Stimulated activated CD8-positive, alpha-beta memory T cell treated with anti-CD3 and anti-CD28 coated beads, Interleukin-15, amount 100 ng/mL, for 1 hour (primary cell): ENCODE measurements at places on chromosomes 12 and 14.
A peak's percentile ranks its signal among the peaks of the same experiment; 100 is the strongest.

GRCh38 chr14:102507081-102507856 lies 2.3 kb downstream of the ANKRD9 start:
- no peak for DNase-seq

- DNase-seq = no peak
These were observed 56.5 kb upstream of the HIF1A start for GRCh38 chr14:61638595-61639387.

- no peak for DNase-seq
These were observed 9.1 kb downstream of the NCOR2 start for GRCh38 chr12:124558313-124558712.

DNA sequence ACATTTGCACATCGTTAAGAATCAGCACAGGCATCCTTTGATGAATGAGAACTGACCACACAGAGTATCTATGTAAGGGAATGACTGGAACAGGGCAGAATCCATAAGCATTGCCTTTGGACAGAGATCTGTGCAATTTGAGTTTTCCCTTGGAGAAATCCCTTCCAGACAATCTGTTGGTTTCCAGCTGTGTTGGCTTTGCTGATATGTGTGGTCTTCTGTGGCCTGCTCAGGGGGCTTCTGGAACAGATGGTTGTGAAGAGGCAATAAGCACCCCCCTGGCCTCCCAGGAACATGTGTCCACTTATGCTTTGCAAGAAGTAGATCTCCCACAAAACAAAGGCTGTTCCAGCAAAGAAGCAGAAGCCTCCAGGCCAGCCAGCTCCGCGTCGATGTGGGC lies 111.4 kb upstream of the TMEM132C start:
- no peak for DNase-seq

DNA sequence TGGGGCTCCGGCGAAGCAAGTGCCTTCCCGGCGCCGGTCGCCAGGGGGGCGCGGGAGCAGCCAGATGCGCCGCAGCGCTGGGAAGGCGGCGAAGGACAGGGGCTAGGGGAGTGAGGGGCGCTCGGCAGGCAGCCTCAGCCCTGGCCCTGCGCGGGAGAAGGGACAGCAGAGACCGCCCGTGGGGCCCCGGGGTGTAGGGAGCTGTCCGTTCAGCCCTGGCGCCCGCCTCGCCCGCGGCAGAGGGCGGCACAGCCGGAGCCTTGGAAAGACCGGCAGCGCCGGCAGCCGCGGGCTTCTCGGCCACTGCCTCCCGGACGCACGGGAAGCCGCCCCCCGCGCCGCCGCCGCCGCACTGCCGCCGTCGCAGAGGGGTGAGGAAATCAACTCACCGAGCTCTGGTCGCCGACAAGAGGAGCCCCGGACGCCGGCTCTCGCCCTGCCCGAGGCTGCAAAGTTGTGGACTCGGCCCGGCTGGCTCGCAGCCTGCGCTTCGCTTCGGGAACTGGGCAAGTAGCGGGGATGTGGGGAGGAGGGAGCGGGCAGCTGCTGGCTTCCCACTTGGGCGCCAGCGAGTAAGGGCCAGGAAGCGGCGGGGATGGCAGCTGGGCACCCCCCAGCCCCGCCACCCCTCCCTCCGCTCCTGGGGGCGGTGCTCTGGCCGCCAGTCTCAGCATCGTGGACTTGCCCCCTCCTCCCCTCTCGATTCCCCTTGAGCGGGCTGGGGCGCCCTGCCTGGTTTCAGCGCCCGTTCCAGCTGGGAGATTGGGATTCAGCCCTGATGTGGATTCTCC lies at the start of gene ZDHHC22:
ZDHHC22 (minus strand) TSS at position 578 of the 791 bp plus-strand sequence. CDS start 2,053 bp downstream, outside the sequence.
- DNase-seq = no peak

DNA sequence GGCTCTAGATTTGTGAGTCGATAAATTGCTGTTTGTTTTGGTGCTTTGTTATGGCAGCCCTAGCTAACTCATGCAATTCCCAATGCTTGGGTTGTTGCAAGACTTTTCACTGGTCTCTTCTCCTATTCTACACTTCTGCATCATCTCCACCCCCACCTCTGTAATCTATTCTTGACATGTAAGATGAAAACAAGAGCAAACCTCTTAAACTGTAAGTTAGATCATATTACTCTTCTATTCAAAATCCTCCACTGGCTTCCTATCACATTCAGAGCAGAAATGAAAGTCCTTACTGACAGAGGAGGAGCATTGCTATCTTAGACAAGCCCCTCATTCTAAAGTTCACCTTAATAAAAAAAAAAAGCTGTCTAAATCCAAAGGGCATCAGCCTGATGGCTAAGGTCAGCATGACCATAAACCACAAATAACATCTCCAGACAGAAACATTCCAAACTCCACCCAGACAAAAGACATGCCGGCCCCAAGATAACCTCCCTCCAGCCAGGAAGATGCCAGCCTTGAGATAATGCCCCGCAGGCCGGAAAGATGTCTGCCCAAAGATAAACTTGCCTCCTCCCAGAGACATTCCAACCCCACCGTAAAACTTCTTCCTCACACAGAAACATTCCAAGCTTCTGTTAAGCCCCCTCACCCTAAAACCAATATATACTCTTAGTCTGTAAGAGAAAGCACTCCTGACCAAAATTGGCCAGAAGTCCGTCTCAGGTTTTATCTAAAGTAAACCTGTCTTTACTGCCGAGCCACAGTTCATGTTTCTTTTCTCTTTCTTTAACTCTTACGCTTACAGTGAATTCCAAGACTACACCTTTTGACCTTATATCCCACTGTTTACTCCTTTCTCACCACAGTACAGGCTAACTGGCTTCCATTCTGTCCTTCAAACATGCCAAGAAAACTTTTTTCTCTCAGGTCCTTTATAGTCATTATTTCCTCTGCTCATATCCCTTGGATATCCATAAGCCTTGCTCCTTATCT lies 308.9 kb downstream of the KCNH5 start:
- DNase-seq = no peak

DNA sequence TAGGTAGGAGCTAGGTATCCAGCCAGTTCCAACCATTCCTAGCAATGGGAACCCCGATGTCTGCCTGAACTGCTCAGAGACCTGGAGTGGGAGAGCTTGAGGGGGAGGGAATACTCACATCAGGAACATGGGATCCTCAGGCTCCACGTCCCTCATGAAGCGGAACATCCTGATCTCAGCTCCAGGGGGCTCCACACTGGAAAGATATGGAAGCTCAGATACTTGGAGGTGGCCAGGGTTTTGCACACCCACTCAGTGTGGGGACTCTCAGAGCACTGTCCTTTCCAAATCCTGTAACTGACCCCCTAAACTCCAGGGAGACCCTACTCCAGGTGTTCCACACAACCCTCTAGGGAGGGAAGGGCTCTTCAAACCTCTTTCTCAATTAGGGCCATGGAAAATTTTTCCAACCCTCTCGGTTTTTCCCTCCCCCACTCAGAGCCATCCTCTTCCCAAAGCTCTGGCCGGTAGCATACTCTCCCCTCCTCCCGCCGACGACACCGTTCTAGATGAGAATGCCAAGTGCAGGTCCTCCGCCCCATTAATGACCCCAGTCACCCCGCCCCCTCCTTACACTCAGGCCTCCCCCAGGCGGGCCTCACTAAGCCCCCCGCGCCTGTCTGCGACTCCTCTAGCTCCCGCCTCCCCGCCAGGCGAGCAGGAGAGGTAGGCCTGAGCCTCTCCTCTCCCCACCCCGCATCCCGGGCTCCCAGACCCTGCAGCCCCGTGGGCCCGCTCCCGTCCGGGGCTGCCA lies 597 bp downstream of the MLF2 start:
- no peak for DNase-seq

DNA sequence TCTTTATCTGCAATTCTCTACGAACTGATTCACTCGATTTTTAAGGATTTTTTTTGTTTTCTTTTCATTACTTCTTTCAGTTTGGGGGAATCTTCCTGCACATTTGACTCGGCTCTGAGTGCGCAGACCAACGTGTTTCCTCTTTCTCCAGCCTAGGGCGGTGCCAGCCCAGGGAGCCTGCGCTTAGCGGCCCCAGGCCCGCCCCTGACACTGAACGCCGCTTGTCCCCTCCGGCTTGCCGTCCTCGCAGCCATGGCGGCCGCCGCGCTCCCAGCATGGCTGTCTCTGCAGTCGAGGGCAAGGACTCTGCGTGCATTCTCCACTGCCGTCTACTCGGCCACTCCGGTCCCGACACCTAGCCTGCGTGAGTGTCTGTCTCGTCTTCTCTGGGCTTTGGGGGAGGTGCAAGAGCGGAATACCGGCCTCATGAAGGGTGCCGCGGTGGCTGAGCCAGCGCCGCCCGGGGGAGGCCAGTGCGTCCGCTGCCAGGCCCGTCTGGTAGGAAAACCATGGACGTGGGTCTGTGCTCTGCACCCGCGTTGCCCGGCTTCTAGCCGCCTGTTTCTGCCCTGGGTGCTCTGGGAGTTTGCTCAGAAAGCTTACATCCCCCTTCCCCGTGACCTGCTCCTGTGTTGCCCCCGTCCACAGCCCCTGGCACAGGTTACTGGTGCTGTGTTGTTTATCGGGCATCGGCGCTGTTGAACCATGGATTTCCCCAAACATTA lies at the start of gene MRPS35:
MRPS35 (plus strand) TSS at position 241 of the 725 bp plus-strand sequence; CDS start at position 253, 12 bp downstream.
- peak; percentile 77 for DNase-seq

DNA sequence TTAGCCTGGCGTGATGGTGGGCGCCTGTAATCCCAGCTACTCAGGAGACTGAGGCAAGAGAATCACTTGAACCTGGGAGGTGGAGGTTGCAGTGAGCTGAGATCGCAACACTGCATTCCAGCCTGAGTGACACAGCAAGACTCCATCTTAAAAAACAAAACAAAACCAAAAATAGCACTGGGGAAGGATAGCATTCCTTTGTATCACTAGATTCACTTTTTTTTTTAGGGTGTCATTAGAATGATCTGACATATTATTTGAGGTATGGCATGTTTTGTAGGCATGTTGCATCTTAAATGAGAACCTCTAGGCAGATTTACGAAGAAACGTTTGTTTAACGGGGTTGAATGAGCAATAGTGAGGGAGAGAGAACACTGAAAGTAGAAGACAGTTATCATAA lies 16.8 kb upstream of the FAR2 start:
- DNase-seq = no peak

DNA sequence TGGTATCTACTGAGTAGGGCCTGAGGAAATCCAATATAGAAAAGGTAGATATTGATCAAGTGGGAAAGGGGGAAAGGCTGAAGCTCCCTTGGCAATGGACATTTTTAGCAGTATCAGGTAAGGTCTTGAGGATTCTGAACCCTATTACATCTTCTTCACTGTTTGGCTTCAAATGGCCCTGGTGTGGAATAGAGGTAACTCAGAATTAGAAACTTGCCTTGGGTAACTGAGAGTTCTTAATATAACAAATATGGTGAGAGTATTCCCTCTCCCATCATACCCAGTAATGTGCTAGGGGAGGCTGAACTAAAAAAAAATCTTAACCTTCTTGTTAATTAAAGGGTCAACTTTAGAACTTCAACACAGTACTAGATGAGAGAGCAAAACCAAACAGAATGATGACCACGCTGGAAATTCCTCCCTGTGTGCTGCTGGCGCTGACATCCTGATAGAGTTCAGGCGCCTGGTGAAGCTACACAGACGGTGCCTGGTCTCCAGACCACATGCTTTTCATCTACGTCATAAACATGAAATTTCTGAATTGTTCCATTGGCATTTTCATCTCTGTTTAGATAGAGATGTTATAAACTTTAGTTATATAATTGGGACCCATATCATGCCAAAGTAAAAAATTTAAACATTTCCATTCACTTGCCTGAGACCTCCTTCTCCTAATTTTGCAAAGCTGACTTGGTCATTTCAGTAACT lies 128.3 kb downstream of the AKAP6 start:
- DNase-seq = no peak

DNA sequence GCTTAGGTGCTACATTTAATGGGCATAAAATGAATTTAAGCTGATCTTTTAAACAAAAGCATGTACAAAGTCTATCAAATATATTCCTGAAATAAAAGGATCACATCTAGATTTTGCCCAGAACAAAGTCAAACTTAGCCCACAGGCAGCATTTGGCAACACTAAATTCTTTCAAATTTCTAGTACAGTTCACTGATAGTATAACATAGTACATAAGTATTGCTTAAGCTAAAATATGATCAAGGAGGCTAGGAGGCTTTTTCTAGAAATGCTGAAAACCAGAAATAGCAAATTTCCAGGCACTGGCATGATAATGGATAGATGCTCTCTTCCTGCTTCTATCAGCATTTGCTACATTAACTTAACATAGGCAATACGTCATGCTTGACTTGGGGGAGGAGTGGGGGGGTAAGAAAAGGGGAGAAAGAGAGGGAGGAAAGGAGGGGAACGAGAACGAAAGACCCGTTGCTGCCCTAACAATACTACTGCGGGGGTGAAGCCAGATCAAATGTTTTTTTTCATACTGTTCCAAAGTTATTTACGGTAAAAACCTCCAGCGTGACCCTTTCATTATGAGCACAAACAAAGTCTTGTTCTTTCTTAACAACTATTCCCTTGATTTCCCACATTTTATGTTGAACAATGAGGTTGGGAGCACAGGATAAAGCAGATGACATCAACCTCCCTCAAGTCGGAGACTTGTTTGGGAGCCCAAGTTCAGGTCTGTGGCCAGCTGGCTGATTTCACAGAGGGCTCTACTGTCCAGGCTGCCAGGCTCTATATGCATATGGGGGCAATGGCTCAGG lies 10.6 kb downstream of the TMED10 start:
- no peak for DNase-seq

DNA sequence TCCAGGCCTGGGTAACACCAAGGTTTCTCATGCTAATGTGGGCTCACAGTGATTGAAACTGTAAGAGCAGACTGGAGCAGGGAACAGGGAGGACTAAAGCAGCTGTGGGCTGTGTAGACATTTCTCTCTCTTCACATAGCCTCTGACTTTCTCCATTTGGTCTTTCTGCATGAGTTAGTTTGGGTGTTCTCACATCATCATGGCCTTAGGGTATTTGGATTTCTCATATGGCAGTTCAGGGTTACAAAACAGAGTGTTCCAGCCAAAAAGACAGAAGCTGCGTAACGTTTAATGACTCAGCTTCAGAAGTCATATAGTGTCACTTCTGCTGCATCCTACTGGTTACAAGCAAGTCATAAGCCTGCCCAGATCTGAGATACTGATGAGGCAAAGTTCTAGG lies 52.0 kb upstream of the OSBPL8 start:
- no peak for DNase-seq

GRCh38 chr12:103515341-103515740 lies 19.6 kb upstream of the C12orf42 start:
- no peak for DNase-seq

DNA sequence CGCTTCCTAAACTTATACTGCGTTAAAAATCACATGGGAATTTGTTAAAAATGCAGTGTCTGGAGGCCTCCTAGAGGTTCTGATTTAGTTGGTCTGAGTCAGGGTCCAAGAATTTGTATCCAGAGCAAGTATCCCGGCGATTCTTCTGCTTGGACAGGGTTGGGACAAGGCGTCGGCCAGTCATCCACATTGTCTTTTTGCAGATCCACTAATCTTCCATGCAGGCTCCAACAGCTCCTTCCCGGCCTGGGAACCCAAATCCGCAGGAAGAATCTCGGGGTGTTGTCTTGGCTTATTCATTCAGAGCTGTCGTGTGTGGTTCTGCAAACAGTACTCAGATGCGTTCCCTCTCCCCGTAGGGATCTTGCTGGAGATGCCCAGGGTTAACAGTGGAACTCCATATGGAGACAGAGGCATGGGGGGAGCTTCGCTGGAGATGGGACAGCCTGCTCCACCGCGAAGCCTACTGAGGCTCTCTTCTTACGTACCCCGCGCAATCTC lies 25.3 kb downstream of the GPRC5D start:
- DNase-seq = no peak

GRCh38 chr12:48894271-48894670 lies 28.6 kb upstream of the RND1 start:
- no peak for DNase-seq
